ENCODE measurements at places on chromosomes 7 and 10. TPM values are rescaled to one million over a fixed set of nuclear protein-coding genes. Genes with fewer than 3 reads are reported as not detected.

Gene CLDN3
- total RNA-seq, result not detected

Gene PIP4K2A
- total RNA-seq, result 28.8 TPM

Gene FANK1
- total RNA-seq, result 2.5 TPM

Gene VPS26A
- total RNA-seq, result 47.8 TPM

Gene PRF1
- total RNA-seq, result not detected

Gene BMPER
- total RNA-seq, result 0.65 TPM

Gene C10orf105
- under 0.01 TPM for total RNA-seq

Gene MBL2
- total RNA-seq, result not detected

Gene IQCE
- 9.5 TPM for total RNA-seq

Gene CPEB3
- total RNA-seq, result 1.8 TPM

Gene CPXM2
- 0.65 TPM for total RNA-seq

Gene NUP42
- 36.4 TPM for total RNA-seq

Gene ACTL6B
- total RNA-seq, result not detected

Gene FXYD4
- total RNA-seq, result not detected

Gene ARHGEF35
- 0.19 TPM for total RNA-seq

Gene TSPAN12
- 25.8 TPM for total RNA-seq

Gene SRGN
- total RNA-seq, result 765 TPM
